ENCODE measurements at places on chromosomes 2 and 18.
A peak's percentile ranks its signal among the peaks of the same experiment; 100 is the strongest.

DNA sequence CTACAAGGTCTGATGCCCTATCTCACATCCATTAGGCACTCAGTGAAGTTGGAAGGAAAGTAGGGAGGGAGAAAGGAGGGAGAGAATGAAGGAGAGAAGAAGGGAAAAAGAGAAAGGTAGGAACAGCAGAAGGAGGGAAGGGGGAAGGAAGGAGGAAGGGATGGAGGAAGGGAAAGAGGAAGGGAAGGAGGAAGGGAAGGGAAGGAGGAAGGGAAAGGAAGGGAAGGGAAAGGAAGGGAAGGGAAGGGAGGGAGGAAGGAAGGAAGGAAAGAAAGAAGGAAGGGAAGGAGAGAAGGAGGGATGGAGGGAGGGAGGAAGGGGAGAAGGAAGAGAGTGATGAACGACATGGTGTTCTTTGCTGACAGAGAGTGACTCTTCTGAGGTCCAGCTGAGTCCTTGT is 468.9 kb upstream of the MYT1L start:
- DNase-seq, result no peak

- no peak for DNase-seq
Measured at GRCh38 chr2:198351647-198352046, 547.3 kb downstream of the PLCL1 start.

DNA sequence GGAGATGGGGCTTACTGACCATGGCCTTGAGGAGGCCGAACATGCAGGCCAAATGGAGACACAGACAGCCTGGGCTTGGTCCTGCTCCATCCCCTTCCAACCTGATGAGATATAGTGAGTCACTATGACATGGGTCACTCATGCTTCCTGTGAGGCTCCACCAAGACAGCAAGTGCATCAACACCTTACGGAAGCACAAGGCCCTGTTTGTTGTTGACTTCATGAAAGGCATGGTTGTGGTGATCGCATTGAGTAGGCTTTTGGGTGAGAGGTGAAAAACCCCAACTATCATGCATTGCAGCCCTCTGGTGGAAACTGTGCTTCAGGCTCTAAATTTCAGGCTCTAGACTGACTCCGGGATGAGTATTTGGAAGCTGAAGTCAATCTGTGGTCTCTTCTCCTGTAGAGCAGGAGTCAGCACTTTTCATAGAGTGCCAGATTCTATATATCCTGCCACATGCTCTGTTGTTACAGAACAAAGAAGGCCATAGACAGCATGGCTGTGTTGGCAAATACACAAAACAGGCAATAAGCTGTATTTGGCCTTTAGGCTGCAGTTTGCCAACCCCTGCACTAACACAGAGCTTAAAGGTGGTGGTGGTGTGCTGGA is 10.1 kb downstream of the IL37 start:
- peak; percentile 42 for DNase-seq

GRCh38 chr2:46530639-46531038 is 51.3 kb downstream of the TMEM247 start:
- DNase-seq, result no peak

DNA sequence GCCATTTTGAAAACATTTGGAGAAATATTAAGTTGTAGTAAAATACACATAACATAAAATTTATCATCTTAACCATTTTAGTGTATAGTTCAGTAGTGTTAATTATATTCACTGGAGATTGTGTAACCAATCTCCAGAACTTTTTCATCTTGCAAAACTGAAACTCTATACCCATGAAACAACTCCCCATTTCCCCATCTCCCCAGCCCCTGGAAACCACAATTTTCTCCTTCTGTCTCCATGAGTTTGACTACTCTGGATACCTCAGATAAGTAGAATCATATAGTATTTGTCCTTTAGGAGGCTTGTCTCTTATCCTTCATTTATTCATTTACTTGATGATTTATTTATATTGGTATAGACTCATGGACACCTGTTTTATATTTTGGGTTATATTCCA is 392.9 kb downstream of the SETBP1 start:
- no peak for DNase-seq

DNA sequence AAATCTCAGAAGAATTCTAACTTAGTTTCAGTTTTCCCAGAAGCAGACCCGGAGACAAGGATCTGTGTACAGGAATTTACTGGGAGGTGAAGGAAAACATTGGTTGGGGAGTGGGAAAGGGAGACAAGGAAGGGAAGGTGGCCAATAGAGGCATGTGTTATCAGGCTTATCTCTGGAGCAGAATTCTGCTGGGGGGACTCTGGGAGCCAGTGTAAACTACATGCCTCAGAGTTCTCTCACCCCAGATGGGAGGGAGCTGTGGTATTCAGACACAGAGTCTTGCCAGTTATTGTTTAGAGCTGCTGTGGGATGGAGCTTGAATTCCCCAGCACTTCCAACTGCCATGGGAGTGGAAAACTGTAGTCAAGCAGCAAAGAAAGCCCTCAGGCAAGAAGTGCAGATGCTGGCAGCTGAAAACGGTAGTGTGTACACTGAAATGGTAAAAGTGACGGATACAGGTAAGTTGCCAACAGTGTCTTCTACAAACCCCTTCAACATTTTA is 19.0 kb downstream of the DNPEP start:
- no peak for DNase-seq

- DNase-seq, result no peak
Measured at GRCh38 chr2:178855151-178855550, 47.9 kb upstream of the TTN start.

DNA sequence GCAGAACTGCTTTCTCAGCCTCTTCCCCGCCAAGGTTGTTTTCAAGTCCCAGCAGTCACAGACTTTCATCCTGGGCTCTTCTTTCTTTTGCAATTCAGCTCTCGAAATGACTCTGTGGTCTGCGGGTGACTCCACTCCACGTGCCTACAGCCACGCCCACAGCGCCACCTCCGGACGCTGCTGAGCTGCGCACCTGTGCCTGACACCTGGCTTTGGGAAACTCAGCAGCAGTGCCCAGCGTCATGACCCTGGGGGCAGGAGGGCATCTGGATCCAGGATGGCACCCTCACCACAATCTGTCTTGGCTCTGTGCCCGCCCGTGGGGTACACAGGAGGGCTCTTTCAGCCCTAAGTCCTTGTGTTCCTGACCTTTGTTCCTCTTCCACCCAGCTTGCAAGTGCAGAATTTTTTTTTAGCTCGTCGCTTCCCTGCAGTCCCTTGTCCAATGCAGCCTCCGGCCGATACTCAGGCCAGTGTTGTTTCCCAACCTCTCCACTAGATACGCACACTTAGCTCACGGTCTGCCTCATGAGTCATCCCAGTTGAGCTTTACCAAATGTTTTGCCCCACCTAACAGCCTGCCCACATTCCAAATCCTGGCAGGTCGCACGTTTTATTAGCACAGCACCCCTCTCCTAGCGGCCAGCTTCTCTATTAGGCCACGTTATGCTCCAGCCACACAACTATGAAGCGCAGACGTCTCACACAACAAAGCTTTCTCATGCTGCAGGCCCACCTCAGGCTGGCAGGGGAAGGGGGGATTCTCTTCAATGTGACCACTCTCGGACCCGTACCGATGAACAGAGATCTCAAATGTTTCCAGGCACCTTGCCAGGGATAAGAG is 6.5 kb upstream of the CAPN10 start:
- DNase-seq, result peak; percentile 86

DNA sequence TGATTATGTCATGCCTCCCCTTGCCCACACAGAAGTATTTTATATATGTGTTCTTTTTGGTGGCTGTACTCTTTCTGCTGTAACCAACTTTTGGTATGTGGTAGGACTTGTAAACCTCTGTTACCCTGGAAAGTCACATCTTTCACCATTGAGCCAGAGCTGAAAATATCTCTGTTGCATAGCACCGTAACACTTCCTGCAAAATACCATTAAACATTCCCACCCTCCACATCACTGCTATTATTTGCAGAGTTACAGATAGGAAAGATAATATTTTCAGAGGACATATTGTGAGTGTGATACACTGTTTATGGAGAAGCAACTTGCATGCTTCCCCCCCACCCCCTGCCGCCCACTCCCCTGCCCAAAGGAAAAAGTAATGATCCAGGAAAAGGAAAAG is 44.8 kb downstream of the CAB39 start:
- DNase-seq, result no peak

- DNase-seq, result no peak
Measured at GRCh38 chr2:48515513-48515985, 14.4 kb upstream of the STON1 start.

- DNase-seq, result no peak
Measured at GRCh38 chr18:68507781-68508180, 207.1 kb downstream of the TMX3 start.

GRCh38 chr2:181613241-181613640 is 43.7 kb downstream of the CERKL start:
- DNase-seq, result no peak

- no peak for DNase-seq
Measured at GRCh38 chr2:68237404-68237803, 14.9 kb downstream of the PPP3R1 start.

DNA sequence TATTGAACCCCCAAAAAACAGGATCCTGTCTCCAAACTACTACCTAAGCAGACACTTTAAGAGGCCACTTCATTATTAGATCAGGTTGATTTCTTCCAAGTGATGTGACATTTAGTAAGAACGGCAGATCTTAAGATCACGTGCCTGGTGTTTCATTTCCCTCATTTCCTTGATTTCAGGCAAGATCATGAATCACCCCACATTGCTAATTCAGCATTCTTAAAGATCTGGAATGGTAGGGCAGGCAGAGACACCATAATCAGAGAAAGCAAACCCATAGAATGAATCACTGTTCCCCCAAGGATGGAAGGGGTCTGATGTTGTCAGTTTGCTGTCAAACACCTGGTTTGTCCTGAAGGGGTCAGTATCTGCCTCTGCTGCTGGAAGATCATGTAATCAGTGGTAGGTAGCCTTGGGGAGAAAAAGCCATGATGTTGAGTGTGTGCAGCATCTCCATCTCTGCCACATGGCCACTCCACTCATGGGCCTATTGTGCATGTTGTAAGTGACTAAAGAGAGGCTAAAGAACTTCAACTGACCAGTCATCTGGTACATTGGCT is 133.9 kb downstream of the ARHGAP15 start:
- DNase-seq, result no peak

- no peak for DNase-seq
Measured at GRCh38 chr2:111244864-111245263, 124.2 kb downstream of the BCL2L11 start.

- DNase-seq, result no peak
Measured at GRCh38 chr2:233445152-233445830, 91.0 kb downstream of the DGKD start.

DNA sequence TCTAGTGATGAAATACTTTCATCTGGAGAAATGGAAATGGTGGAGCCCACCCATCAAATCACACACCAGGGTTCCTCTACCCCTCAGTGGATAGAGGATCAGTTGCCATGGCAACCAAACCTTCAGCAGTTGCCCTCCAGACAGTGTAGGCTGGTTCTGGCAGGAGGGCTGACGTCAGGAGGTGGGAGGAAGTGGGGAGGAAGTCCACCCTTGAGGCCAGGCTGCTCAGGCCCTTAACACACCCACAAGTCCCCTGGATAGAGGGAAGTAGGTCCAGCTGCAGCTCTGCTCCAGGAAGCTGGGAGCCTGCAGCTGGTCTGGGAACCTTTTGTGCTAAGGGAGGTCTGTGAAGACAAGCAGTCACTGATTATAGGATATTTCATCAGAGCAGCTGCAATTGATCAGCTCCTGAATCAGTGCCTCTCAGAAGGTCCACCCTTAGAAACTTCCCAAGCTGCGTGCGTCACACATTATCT is 186.6 kb downstream of the MTX2 start:
- DNase-seq, result no peak

GRCh38 chr18:37846996-37847395 is 281.4 kb upstream of the CELF4 start:
- DNase-seq, result no peak

DNA sequence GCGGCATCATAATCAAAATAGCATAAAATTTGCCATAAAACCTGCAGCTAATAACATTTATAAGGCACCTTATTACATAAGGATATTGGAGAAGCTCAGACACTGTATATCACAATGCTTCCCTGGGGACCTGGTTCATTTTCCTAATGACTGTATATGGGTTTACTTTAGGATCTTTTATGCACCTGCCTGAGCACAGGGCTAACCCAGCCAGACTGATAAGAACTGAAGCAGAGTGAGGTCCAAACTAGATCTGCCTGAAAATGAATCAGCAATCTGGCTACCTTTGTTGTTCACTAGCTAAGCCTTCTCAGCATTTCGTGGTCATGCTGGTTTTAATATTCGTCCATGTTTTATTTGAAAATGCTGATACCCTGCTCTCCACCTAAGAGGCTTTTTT is 1922.3 kb upstream of the CELF4 start:
- no peak for DNase-seq

GRCh38 chr2:11433822-11434221 is 32.1 kb downstream of the E2F6 start:
- DNase-seq, result no peak

DNA sequence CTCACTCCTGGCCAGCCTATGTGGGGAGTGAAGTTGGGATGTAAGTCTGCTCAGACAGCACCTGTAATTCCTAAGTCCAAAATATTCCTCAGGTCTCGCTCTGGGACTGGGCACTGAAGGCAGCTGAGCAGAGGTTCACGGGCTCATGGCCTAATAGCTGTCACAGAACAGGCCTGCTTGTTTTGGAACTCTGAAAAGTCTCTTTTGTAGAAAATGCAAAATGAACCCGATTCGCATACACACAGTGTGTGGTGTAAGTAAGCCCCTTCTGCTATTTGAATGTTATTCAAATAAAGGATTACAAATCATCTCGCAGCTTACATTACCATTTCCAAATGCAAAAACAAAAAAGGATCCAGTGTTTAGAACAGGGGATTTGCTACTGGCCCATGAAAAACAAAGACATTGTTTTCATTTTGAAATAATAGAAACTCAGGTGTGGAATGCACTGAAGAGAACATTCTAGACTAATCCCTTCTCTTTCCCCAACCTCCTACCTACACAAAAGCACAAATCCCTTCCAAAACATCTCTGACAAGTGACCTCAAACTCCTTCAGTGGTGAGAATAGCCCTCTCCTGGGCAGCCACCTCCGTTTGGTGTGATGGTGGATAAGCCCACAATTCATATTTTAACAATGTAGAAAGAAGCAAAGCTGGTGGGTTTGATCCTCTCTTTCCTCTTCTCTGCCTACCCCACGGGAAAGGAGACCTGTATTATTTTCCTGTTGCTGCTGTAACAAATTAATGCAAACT is 118.3 kb upstream of the NCK2 start:
- no peak for DNase-seq

DNA sequence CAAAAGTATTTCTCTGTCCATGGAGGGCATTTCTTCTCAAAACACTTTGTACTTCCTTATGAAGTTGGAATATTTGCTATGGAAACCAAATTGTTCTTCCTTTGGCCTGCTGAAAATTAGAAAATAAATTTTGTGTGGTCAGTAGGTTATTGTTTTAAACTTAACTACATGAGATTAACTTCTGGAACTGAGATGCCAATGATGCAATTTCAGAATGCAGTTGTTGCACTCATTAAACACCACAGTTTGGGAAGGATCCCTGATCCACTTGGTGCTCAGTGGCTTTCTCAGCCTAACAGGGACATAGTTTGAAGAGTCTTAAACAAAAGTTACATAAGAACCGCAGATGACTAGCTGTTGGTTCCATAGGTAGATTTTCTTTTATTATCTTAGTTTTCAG is 23.3 kb upstream of the IL1R1 start:
- no peak for DNase-seq

- no peak for DNase-seq
Measured at GRCh38 chr18:79222790-79223189, 153.6 kb downstream of the ATP9B start.

GRCh38 chr2:176468457-176469113 is 199.3 kb downstream of the MTX2 start:
- no peak for DNase-seq

- DNase-seq, result no peak
Measured at GRCh38 chr2:22970284-22970975, 414.5 kb upstream of the KLHL29 start.

GRCh38 chr2:64000630-64001381 is 18.4 kb downstream of the VPS54 start:
- no peak for DNase-seq
